Activated CD8-positive, alpha-beta T cell treated with anti-CD3 and anti-CD28 coated beads, Interleukin-2, amount 10 ng/mL, durations not matched to agents 7 days and 5 days (primary cell): ENCODE measurements at places on chromosomes 7 and 10. TPM values are rescaled to one million over a fixed set of nuclear protein-coding genes. Genes with fewer than 3 reads are reported as not detected.

FKBP6 gene
- not detected for total RNA-seq

TMEM176A gene
- not detected for total RNA-seq

CD36 gene
- not detected for total RNA-seq

CHAT gene
- not detected for total RNA-seq

DEPP1 gene
- total RNA-seq: not detected

LAMTOR4 gene
- total RNA-seq: 134 TPM
